NB4 (cell line): ENCODE measurements at places on chromosomes 11 and 22.

GRCh38 chr22:19240813-19241592, 50.5 kb downstream of the CLTCL1 start:
- peak; percentile 90 for DNase-seq

GRCh38 chr11:29161191-29161590, 855.6 kb downstream of the KCNA4 start:
- no peak for DNase-seq

DNA sequence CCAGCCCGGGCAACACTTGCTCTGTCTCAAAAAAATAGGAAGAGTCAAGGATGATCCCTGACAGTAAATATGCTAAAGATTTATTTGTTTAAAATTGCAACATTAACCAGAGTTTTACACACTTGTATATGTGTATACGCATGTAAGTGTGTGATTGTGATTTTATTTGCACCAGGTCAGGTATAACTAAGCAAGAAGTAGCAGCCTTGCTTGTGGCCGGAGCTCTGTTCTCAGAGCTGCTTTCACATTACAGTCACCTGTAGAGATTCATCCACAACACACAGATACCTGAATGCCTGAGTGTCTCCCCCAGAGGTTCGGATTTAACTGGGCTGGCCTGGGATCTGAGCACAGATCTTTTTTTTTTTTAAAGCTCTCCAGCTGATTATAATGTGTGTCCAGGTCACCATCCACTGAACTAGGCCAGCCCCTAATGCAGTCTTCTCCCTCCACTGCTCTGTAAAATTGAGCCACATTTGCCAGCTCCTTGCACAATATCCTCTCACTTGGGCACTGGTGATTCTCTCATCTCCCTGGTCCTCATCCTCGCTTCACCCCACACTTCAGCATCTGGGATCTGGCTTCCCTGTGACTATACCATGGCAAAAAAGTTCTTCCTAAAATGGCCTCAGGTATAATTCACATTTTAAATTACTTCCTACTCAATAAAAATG, 48.3 kb downstream of the LIF start:
- DNase-seq = no peak

DNA sequence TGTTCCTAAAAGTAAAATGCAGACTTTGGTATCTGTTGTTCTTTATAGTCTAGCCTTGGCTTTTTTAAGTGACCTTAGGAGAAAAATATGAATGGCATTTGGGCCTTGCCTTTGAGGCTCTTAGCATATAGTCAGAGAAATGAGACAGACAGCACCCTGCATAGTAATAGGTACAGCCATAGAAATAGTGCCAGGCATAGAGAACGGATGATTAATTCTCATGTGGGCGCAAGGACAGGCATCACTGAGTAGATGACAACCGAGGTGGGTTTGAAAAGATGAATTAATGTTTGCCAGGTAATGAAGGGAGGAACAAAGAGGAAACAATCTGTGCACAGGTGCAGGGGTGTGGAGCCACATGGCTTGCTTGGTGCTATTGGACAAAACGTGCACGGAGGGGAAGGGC, 90.5 kb downstream of the BMAL1 start:
- no peak for DNase-seq

GRCh38 chr11:126716456-126717083, 284.0 kb downstream of the KIRREL3 start:
- peak; percentile 57 for DNase-seq

DNA sequence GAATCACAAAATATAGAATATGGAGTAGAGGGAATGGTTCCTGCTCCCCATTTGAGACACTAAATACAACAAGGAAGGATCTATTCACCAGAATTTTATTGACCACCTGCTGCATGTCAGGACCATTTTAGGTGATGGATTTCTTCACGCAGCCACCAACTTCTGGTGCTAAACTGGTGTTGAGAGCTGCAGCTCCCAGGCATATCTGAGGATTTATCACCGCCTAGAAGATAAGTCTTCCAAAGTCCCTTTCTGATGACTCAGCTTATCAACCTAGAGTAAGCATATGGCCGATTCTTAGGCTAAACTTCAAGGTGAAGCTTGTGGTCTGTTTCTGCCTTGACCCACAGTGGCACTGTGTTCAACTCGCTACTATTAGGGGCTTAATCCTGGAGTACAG, 6.7 kb downstream of the DDI1 start:
- no peak for DNase-seq

GRCh38 chr11:100972046-100972445, 157.6 kb downstream of the PGR start:
- no peak for DNase-seq

DNA sequence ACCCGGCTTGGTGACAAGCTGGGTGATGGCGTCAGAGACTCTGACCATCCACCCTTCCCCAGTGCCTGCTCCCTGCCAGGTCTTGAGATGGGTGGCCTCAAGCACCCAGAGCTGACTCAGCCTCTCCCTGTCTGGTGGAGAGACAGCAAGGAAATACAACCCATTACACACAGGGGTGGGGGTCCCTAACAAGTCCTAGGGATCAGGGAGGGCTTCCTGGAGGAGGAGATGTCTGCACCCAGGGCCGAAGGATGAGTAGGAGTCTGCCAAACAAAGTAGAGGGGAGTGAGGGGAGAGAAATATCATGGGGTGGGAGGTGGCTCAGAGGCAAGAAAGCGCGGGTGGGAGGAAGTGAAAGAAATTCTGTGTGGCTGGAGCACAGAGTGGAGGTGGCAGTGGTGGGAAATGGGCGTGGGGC, 6.8 kb downstream of the MAFF start:
- DNase-seq = no peak

DNA sequence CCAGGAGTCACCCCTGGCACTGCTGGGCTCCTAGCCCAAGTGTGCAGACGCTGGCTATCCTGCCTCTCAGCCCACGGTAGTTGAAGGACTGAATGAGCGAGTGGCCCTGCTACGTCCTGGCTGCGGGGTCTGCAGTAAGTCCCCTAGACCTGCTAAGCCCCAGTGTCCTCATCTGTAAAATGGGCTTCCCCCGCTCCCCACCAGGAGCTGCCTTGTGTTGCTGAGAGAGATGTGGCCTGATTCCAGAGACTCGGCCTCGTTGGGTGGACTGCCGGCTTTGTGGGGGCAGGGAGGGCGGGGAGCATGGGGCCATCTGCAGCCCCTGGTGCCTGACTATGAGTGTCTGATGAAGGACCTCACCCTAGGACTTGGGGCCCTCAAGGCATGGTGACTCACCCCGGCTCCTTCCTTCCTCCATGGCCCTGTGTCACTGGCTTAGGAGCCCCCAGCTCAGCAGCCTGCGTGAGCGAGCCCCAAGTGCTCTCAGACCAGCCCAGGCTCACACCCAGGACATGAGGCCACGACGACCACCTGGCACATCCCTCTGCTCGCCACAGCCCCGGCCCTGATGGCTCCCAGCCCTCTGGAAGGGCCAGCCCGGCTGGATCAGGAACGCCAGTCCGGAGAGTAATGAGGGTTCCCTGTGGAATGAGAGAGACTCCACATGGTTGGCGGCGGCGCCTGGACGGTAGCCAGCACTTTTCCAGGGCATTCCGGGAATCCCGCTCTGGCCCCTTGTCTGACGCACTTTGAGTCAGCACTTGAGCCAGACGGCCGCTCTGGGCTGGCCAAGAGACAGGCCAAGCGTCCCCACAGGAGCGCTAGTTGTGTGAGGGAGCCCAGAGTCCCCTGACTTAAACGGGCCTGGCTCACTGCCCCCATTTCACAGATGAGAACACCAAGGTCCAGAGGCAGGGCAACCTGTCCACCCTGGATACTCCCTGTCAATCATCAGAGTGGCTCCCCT, 50.5 kb upstream of the SHISAL1 start:
- peak; percentile 42 for DNase-seq

GRCh38 chr11:68932933-68933577, 29.4 kb downstream of the IGHMBP2 start:
- no peak for DNase-seq

GRCh38 chr11:127470306-127470884, 469.8 kb upstream of the KIRREL3 start:
- DNase-seq = peak; percentile 26

DNA sequence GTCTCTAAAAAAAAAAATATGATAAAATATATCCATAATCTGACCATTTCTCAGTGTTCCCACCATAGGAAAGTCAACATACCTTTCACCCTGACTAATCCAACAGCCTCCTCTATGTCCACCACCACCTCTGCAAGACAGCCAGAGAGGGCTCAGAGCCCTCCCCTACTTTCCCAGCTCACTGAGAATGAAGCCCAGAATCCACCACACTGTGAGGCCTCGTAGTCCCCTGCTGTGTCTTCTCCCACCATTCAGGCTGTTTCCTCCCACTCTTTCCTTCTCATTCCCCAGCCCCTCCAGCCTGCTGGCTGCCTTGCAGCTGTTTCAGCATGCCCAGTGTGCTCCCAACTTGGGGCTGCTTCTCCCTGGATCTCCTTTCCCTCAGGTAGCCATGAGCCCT, 27.0 kb downstream of the SGSM3 start:
- peak; percentile 35 for DNase-seq

GRCh38 chr11:47212938-47213337, 1.8 kb upstream of the DDB2 start:
- DNase-seq = no peak

DNA sequence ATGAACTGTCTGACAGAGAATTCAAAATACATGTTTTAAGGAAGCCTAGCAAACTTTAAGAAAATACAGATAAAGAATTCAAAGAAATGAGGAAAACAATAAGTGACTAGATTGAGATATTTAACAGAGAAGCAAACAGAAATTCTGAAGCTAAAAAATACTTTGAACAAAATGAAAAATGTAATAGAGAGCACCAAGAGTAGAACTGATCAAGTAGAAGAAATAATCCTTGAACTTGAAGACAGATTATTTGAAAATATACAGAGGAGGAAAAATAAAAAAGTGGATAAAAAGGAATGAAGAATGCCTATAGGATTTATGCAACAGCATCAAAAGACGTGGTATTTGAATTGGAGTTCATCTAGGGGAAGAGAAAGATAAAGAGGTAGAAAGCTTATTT, 101.9 kb upstream of the OR4B1 start:
- no peak for DNase-seq

DNA sequence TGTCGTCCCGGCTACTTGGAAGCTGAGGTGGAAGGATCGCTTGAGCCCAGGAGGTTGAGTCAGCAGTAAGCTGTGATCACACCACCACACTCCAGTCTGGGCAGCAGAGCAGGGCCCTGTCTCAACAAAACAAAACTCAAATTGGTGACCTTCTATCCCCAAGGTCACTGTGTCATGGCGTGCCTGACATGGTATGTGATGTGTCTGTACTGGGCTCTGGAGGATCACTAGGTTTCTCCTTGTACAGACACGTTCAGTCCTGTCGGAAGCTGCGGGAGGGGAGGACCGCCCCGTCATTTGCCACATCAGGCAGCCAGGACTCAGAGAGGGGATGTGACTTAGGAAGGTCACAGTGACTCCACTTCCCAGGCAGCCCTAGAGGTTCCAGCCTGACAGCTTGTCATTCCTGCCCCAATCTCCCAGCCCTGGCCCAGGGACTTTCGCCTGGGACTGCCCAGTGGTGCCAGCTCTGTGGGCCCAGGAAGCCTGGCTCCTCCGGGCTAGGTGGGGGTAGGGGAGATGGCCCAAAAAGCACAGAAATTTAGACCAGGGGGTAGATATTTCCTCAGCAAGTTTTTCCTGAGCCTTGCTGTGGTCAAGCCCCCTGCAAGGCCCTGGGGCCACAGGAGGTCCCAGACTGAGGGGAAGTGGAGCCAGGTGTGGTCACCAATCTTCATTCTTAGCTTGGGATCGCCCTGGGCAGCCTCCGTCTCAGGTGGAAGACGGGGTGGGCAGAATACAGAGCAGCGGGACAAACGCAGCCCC, 53.2 kb downstream of the TRIOBP start:
- DNase-seq = no peak

- peak; percentile 72 for DNase-seq
Measured at GRCh38 chr11:2681408-2682145, 18.2 kb downstream of the KCNQ1OT1 start.

- DNase-seq = no peak
Measured at GRCh38 chr11:64237484-64237951, 3.1 kb downstream of the VEGFB start.

GRCh38 chr22:43236411-43237166, 49.7 kb upstream of the TTLL12 start:
- no peak for DNase-seq

DNA sequence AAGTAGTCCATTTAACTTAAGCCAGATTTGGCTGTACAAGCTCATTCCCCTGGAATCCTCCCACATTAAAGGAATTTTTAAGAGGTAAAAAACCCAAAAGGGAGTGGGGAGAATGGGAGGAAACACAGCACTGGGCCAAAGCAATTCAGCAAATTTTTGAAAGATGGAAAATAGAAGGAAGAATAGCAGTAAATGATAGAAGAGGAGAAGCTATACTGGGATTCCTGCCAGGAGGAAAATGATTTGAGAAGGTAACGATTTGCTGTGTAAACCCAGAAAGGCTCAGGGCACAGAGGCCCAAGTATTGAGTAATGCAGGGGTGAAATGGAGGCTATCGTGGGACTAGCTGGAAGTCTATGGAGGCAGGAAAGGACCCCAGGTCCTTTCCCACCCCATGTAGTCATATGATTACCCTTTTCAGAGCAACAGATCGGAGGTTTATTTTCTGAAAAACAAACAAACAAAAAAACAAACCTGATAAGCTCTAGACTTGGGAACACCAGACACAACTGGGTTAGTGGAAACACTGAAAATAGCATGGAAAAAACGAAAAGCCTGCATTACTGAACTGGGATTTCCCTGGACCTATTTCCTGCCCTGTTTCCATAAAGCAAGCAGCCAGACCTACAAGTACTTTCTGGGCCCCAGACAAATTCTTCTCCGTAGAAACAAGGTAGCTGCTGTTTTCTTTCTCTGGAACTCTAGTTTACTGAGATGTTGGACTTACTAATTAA, 140.0 kb downstream of the SWAP70 start:
- DNase-seq = no peak

- DNase-seq = no peak
Measured at GRCh38 chr11:108803776-108804175, 138.9 kb downstream of the DDX10 start.

DNA sequence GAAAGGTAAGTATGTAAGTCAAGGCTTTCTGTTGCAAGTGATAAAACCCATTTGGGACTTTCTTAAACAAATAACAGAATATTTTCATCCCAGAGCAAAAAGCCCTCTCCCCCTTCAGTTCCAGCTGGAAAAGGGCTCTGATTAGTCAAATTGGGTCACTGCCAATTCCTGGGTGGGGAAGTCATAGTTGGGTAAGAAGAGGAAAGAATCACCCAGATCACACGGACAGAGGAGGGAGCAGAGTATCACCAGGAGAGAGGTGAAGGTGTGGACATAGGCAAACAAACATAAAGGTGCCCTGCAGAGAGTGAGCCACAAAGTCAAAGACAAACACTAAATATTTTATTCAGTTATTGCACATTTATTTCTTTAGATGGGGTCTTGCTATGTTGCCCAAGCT, 36.3 kb upstream of the SORL1 start:
- DNase-seq = peak; percentile 21

GRCh38 chr11:78927511-78927910, 352.8 kb upstream of the NARS2 start:
- no peak for DNase-seq

- no peak for DNase-seq
Measured at GRCh38 chr11:103254123-103254522, 144.9 kb downstream of the DYNC2H1 start.

GRCh38 chr22:50184004-50184901, 1.5 kb upstream of the TRABD start:
- no peak for DNase-seq

GRCh38 chr11:43508511-43508918, 149.8 kb downstream of the TTC17 start:
- peak; percentile 56 for DNase-seq

GRCh38 chr22:17972385-17973191, 51.8 kb downstream of the MICAL3 start:
- no peak for DNase-seq

- DNase-seq = no peak
Measured at GRCh38 chr22:47199261-47199978, 437.0 kb downstream of the TBC1D22A start.

GRCh38 chr22:19129871-19130270, 1.2 kb upstream of the TSSK2 start:
- DNase-seq = no peak
